ENCODE measurements at places on chromosomes 4 and X. TPM values are rescaled to one million over a fixed set of nuclear protein-coding genes. Genes with fewer than 3 reads are reported as not detected.
A peak's percentile ranks its signal among the peaks of the same experiment; 100 is the strongest.

- no peaks in the 10 kb centered on the region for H3K27me3 ChIP-seq
- peak overlapping the region; percentile 82 for H3K27ac ChIP-seq
- no peak for DNase-seq
- no peaks in the 10 kb centered on the region for H3K36me3 ChIP-seq
- H3K4me1 ChIP-seq: no peaks in the 10 kb centered on the region
- peak overlapping the region; percentile 62 for H3K4me3 ChIP-seq
These were observed 814 bp upstream of the RBM47 start for GRCh38 chr4:40630335-40631021.

Gene TLR10
- total RNA-seq: not detected

GRCh38 chr4:8653326-8654000 is 60.9 kb downstream of the CPZ start:
- H3K27ac ChIP-seq: no peak overlapping the region
- no peak overlapping the region for H3K4me3 ChIP-seq
- H3K36me3 ChIP-seq: no peaks in the 10 kb centered on the region
- no peaks in the 10 kb centered on the region for H3K4me1 ChIP-seq
- DNase-seq: no peak

DNA sequence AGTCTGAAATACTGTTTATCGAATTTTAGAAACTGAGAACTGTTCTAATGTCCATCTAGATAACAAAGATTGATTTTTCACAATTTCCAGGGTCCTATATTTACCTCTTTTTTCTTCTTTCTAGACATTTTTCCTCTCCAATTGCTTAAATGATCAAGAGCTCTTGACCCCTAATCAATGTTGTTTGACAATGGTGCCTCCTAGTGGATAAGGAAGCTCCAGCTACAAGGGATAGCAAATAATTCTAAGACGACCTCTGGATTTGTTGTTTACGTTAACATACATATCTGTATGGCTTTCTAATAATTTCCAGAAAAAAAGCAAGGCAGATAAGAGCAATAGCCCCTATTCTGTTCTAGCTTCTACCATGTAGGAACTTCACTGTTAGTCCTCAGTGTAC is 35.8 kb downstream of the GPR82 start:
- no peak overlapping the region for H3K4me3 ChIP-seq
- no peak for DNase-seq
- no peak overlapping the region for H3K27ac ChIP-seq

- no peaks in the 10 kb centered on the region for H3K4me1 ChIP-seq
- no peaks in the 10 kb centered on the region for H3K36me3 ChIP-seq
- DNase-seq: no peak
- H3K4me3 ChIP-seq: no peak overlapping the region
- H3K27me3 ChIP-seq: no peaks in the 10 kb centered on the region
- no peak overlapping the region for H3K27ac ChIP-seq
These were observed 1267.3 kb downstream of the PCDH19 start for GRCh38 chrX:99142745-99143144.

- H3K27me3 ChIP-seq: no peaks in the 10 kb centered on the region
- no peak overlapping the region for H3K27ac ChIP-seq
- no peaks in the 10 kb centered on the region for H3K36me3 ChIP-seq
- H3K4me3 ChIP-seq: no peak overlapping the region
- DNase-seq: no peak
These were observed 71.6 kb downstream of the NEK1 start for GRCh38 chr4:169540774-169541173.

DNA sequence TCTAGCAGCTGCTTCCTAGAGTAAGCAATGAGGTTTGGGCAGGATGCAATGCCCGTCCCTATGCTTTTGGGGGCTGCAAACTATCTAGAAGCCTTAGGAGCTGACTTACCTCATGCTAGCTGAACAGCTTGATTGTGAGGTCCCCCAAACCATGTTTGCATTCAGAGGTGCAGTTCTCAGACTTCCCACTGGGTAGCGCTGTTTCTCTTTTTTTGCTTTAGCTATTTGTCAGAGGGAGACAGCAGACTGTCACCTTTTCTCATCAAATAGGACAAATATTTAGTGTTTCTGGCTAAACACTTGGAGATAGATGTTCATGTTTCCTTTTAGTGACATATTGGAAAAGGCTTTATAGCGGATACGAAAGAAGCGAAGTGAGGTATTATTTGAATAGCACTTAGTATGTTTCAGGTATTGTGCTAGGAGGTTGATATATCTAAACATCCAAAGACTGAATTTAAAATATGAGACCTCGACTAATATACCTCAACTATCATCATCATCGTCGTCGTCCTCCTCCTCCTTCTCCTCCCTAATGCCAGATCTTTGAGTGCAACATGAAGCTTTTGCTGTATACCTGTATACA is 18.7 kb upstream of the TMEM192 start:
- H3K27ac ChIP-seq: no peak overlapping the region
- H3K27me3 ChIP-seq: no peaks in the 10 kb centered on the region
- no peak overlapping the region for H3K4me3 ChIP-seq
- H3K36me3 ChIP-seq: no peaks in the 10 kb centered on the region

- peaks cover 12% of the 10 kb centered on the region for H3K4me1 ChIP-seq
- H3K27me3 ChIP-seq: no peaks in the 10 kb centered on the region
- no peak overlapping the region for H3K4me3 ChIP-seq
- H3K36me3 ChIP-seq: no peaks in the 10 kb centered on the region
- no peak for DNase-seq
These were observed 95.2 kb upstream of the RPS6KA3 start for GRCh38 chrX:20361890-20362262.

Gene MEPE
- total RNA-seq: not detected

Gene TBC1D9
- total RNA-seq: 22.1 TPM

Gene NUP62CL
- 10.6 TPM for total RNA-seq

DNA sequence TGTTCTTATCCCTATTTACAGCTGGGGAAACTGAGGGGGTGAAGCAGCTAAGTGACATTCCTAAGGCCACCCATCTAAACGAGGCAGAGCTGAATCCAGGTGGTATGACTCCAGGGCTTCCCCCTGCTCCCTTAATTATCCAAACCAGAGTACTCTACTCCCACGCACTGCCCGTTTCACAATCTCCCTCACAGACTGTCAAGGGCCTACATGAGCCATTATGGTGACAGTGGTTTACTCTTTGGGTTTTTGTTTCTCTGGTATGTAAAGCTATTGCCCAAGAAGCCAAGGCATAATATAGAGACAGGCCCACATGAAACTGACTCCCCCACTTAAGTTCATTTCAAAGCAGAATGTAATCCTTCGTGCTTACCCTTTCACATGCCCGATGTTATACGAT is 95.1 kb downstream of the NHS start:
- H3K4me1 ChIP-seq: no peaks in the 10 kb centered on the region
- no peak overlapping the region for H3K4me3 ChIP-seq
- H3K27me3 ChIP-seq: no peaks in the 10 kb centered on the region
- no peak overlapping the region for H3K27ac ChIP-seq
- H3K36me3 ChIP-seq: no peaks in the 10 kb centered on the region
- DNase-seq: no peak

GRCh38 chr4:40258627-40259026 is 61.8 kb downstream of the RHOH start:
- DNase-seq: no peak
- no peak overlapping the region for H3K27ac ChIP-seq
- no peak overlapping the region for H3K4me3 ChIP-seq
- no peaks in the 10 kb centered on the region for H3K36me3 ChIP-seq
- H3K27me3 ChIP-seq: no peaks in the 10 kb centered on the region

- H3K27ac ChIP-seq: no peak overlapping the region
- H3K4me1 ChIP-seq: no peaks in the 10 kb centered on the region
- H3K4me3 ChIP-seq: no peak overlapping the region
- H3K27me3 ChIP-seq: no peaks in the 10 kb centered on the region
- H3K36me3 ChIP-seq: no peaks in the 10 kb centered on the region
These were observed 24.6 kb downstream of the VSIG4 start for GRCh38 chrX:66015152-66015831.

GRCh38 chr4:6907658-6908191 is 1.9 kb upstream of the TBC1D14 start:
- H3K36me3 ChIP-seq: no peaks in the 10 kb centered on the region
- no peak overlapping the region for H3K4me3 ChIP-seq
- no peaks in the 10 kb centered on the region for H3K27me3 ChIP-seq
- peaks cover 39% of the 10 kb centered on the region for H3K4me1 ChIP-seq
- H3K27ac ChIP-seq: no peak overlapping the region
- no peak for DNase-seq

- no peak overlapping the region for H3K4me3 ChIP-seq
- no peak overlapping the region for H3K27ac ChIP-seq
- H3K27me3 ChIP-seq: no peaks in the 10 kb centered on the region
- no peak for DNase-seq
- H3K4me1 ChIP-seq: no peaks in the 10 kb centered on the region
These were observed 140.0 kb upstream of the BCOR start for GRCh38 chrX:40237731-40238178.
